Cortex of kidney (tissue), 1 donor: ENCODE measurements at places on chromosomes 4 and X.

DNA sequence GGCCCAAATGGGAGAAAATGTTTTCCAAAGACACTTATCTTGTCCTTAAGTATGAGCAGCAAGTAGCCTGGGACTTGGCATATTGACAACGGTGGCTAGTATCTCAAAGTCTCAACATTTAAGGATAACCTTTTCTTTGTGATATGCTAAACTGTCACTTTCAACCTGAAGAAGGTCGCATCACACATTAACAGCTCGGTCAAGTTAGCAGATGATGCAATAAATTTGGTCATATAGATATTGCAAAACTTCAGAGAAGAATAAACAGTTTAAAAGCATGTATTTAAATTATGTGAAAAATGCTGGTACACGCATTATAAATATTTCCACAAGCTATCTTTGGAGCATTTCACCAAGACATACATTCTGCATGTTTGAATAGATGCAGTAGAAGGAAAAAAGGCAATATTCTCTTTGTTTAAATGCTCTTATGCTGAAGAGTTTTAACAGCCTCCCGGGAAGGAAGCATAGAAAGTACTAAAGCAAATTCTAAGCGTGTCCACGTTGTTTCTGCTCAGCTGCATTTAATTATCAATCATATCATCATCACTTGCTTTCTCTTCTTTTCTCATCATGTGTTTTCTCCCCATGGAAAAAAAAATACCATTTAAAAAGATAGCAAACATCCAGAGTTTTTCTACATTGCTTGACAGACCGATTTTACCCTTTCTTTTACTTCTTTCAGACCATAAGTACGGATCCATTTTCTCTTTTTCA lies 24.2 kb downstream of the ARHGAP6 start:
- DNase-seq: no peak

GRCh38 chr4:1410491-1411325 lies 4.5 kb upstream of the NKX1-1 start:
- DNase-seq: no peak

DNA sequence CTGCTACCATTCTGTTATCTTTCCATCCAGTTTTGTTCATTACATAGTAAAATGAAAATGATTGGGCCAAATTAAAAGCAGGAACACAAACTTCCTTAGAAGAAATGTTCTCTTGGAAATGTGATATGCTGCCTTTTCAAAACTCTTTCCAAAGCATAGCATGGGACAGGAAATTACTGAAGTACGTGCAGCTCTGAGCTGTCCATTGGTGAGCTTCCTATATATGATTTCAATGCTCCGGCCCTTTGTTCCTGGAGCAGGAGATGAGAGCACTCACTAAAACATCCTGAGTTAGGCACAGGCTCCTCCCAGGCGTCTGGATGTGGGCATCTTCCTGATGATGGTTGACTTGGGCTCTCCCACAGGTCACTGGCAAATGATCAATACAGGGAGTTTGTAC lies 33.0 kb upstream of the ANXA3 start:
- no peak for DNase-seq

GRCh38 chrX:21943460-21944135 lies 3.1 kb downstream of the SMS start:
- no peak for DNase-seq

- DNase-seq: no peak
Measured at GRCh38 chrX:16666541-16666940, 16.6 kb downstream of the S100G start.

DNA sequence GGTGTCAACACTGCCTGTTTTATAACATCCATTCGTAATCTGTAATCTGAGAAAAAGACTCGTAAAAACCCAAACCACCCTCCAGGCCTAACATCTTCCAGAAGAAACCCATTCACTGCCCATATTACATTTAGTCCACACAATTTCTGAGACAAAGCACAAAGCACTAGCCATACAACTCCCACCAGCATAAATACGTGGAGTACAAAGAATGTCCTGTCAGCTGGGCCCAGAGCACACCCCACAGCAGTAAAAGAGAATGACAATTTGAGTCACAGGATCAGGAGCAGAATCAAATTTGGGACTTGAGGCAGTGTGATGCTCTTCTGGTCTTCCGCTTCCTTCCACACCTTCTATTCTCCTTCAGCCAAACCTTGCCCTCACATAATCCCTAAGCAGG lies 6.8 kb downstream of the MECP2 start:
- no peak for DNase-seq

GRCh38 chr4:29046781-29047180 lies 1673.4 kb upstream of the PCDH7 start:
- DNase-seq: no peak

- no peak for DNase-seq
Measured at GRCh38 chr4:167232805-167233684, 1.2 kb downstream of the SPOCK3 start.

- DNase-seq: no peak
Measured at GRCh38 chr4:76339364-76339763, 32.8 kb downstream of the STBD1 start.

DNA sequence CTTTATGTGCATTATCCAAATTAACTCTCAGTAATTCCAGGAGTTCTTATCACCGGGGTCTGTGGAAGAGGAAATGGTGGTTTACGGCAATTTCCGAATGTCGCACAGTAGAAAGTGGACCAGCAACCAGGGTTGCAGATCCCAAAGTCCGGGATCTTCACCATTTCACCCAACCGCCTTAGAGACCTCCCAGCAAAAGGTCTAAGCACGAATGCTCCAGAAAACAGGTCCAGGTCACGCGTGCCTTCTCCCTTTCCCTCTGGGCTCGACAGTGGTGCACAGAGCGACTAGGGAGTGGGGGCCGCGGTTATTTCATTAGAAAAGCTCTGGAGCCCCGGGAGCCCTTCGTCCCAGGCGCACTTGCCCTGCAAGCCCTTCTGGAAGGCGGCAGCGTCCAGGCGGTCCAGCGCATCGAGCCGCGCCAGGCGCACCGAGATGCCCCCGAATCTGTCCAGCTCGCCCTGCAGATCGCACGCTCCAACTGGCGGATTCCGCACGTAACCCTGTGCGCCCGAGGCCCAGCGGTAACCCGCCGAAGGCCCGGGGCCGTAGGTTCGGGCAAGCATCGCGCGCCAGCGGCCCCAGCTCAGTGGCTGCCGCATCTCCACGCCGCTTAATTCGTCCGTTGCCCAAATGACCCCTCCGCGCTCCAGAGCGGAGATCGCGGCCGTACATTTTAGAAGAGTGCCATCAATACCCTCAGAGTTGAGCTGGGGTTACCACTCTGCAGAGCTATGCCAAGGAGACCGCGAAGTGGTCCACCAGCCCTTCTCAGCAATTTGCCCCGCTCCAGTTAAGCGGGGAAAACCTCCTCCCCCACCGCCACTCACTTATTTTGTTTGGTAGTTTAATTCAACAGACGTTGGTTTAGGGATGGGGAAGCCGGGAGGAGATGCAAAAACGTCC lies at the start of gene NUDT6:
Gene NUDT6, minus strand, starts transcription at position 627 of the 906 bp plus-strand sequence. Its CDS starts 25 bp downstream, at position 602.
- DNase-seq: no peak

GRCh38 chrX:46715530-46715929 lies 43.4 kb downstream of the SLC9A7 start:
- DNase-seq: no peak

DNA sequence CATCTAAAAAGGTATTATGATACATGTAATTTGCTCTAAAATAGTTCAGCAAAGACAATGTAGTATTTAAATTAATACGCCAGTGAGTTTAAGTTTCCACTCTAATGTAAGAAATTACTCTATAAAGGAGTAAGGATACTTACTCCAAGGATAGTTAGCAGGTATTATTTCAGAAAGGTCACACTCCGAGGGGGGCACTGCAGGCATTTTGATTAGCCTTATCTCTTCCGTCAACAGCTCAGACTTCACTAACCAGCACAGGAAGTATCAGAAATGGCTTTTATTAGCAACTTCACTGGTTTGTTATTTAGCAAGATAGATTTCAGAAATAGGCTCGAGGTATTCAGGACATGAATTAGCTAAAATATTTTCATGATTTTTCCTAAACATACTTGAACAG lies 127.0 kb downstream of the COX18 start:
- DNase-seq: no peak

DNA sequence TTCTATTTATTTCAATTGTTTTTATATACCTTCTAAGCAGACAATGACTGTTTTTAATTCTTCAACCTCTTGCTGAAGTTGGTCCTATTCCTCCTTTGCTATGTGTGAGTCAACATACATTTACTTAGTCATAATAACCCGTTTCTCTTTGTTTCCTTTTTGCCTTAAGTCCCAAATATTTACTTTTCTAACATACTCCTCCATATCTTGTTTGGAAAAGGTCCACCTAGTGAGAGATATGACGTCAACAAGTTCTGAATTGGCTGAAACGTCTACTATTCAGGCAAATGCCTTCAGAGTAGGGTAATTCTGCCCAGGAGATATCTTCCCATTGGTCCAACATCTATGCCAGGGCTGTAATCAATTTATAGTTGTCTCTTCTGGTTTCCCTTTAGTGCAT lies 179.3 kb upstream of the GEMIN8 start:
- DNase-seq: no peak

- no peak for DNase-seq
Measured at GRCh38 chr4:156958276-156959074, 13.1 kb downstream of the PDGFC start.

DNA sequence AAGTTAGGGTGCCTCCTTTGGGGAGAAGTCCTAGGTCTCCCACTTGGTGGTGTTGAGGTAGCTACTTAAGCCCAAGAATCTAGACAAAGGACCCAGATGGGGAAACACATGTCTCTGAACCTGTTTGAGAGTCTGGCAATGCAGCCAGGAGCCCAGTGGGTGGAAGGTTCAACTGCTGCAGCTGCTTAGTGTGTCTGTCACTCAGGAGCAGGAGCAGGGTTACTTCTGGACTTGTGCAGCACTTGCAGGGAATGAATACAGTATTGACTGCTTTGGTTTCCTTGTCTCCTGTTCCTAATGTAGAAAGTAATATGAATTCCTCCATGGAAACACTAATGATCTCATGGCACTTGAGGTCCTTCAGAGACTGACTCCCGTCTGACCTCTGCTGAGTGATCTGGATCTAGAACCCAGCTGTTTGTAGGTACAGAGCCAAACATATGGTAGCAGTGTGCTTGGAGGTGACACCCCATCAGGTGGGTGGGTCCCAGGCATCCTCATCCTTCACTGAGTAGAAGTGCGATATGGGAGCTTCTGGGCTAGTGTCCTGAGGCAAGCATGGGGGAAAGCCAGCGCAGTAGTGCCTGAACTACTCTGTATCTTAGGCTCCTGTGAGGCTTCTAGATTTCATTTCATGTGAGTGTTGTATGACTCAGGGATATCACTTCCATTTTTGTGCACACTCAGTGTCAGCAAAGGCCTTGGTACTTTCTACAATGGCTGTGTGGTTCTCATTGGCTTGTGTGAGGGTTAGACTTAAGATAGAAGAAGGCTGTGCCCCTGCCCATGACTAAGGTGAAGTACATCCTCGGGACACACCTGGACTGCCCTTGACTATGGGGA lies 85.0 kb upstream of the WDR1 start:
- DNase-seq: no peak

DNA sequence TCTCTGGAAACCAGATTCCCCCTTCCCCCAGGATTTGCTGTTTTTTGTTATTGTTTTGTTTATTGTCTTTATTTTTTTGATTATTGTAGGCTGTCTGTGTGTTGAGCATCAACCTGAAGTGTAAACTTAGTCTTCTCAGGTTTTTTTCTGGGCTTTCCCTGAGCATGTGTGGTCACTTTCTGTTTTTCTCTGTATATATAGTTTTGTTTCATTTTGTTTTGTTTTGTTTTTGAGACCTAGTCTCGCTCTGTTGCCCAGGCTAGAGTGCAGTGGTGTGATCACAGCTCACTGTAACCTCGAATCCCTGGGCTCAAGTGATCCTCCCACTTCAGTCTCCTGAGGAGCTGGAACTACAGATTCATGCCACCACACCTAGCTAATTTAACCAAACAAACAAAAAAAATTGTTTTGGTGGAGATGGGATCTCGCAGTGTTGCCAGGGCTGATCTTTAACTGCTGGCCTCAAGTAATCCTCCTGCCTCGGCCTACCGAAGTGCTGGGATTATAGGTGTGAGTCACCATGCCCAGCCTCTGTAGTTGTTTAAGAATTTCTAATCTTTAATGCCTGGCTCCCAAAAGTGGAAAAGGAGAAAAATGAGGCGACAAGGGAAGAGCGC lies 9.1 kb downstream of the IL13RA1 start:
- DNase-seq: no peak

GRCh38 chrX:125769628-125770027 lies 396.5 kb downstream of the DCAF12L2 start:
- no peak for DNase-seq

DNA sequence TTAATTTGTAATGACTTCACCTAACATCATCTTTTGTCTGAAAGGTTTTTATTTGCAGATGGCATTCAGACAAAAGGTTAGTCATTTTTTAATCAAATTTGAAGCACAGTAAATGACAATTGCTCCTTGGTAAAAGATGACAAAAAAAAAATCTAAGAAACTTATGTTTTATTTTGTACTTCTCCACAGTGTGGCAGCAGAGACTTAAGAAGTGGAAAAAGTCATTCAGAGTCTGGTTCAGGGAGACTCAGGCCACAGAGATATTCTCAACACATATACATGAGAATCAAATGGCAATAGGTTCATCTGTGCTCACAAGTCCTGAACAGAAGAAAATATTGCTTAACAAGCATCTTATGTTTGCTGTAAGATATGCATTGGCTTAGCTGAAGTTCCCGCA lies 436.2 kb downstream of the KCNIP4 start:
- no peak for DNase-seq

DNA sequence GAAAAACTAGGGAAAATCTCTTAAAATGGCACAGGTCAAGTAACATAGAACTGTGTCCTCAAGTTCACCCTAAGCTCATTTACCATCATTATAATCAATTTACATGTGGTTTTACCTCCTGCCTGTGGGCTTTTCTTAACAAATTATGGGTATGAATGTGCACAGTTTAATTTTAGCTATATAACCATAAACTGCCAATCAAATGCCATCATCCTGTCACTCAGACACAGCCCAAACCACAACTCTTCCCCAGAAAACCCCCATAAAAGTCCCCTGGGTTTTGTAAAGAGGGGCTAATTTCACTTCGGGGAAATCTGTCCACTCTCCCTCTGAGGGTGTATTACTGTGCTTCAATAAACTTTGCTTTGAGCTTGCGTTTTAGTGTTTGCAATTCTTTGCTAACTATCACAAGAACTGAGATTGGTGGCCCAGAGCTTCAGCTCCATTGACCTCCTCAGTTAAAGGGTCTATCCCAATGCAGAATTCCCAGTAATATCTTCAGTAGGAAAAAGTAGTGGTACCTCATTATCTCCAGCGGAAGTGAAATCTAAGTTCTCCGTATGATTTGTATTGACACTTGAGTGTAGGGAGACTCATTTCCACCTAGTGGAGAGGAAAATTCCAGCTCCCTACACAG lies 394.6 kb downstream of the SPOCK3 start:
- no peak for DNase-seq

GRCh38 chr4:118114720-118115119 lies 80.4 kb downstream of the NDST3 start:
- DNase-seq: no peak

DNA sequence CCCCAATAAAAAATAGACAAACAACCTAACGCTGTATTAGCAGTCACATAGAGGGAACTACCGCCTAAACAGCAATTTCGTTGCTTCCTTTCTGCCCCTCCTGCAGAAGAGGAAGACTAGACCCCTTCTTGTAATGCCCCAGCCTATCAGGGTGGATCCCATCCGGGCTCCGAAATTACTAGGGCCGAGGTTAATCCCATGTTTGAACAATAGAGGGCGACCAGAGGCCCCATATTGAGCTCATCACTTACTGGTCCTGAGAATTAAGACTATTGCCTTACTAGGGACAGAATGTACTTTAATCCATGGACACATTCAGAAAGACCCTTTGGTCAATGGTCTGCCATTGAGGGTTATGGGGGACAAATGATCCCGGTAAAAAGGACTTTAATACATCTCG lies 11.8 kb upstream of the ZNF630 start:
- no peak for DNase-seq

GRCh38 chrX:53990171-53990570 lies 54.1 kb downstream of the PHF8 start:
- no peak for DNase-seq
